ENCODE measurements at places on chromosomes 6 and 20.

GRCh38 chr20:53708129-53708968 lies 114.7 kb upstream of the ZNF217 start:
- DNase-seq, result peak; percentile 64

GRCh38 chr6:2745246-2745645 lies 5.5 kb downstream of the MYLK4 start:
- DNase-seq, result no peak

DNA sequence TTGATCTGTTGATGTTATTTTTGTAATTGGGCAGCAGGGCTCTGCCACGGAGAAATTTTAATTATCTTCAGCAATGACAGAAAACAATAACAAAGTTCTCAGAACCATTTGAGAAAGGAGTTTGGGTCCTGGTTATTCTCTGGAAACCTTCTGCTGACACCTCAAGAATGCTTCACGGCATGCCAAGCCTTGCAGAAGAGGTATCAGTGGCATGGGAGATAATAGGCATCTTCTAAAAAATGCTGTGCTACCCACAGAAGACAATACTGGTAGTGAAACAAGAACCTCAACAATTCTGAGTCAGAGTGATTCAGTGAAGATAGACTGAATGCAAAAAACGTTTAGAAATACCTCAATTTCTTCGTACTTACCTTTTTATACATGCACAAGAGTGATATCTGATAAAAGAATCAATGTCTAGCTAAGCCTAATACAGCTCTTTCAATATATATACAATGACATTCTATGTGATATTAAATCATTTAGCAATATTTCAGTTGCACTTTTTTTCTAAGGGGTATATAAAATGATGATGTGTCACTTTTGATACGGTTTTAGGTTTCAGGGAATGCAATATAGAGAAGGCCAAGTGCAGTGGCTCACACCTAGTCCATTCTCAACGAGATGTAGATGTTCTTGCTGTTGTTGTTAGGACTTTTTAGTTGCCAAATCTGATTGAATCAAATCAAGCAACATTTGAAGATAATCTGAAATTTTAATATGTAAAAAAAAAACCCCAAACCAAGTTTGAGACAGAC lies 110.4 kb upstream of the COL21A1 start:
- DNase-seq, result no peak

DNA sequence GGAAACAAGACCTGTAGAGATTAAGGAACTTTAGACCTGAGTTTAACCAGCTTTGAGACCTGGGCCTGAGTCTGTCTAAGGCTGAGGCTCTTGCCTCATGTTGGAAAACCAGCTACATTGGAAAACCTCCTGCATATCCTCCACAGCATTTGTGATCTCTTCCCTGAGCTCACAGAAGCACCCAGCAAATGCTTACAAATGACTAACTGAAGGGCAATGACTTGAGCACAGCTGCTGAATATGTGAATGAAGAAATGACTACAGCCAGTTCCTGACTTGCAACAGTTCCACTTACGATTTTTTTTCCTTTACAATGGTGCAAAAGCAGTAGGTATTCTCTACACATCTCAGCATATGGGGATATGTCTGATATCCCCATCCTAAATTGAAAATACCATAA lies 112.4 kb upstream of the RREB1 start:
- DNase-seq, result no peak

DNA sequence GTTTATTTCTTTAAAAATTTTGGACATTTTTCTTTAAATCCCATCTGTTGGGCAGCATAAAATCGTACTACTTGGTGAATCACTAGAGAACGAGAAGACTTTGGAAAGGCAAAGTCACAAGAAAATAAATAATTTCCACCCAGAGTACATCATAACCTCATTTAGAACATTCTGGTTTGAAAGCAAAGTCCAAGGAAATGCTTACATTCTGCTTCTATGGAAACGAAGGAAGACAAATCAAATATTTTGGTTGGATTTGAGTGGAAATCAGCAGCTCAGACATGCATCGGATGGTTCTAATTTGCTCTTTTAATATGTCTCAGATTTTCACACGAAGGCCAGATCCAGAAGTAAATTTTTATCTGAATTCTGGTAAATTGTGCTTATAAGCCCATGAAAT lies 60.7 kb upstream of the LTV1 start:
- DNase-seq, result no peak

All from LoVo (cell line).